NCI-H748 treated with DMSO at 0.1 percent for 48 hours (cell line): ENCODE measurements at places on chromosomes 13 and 19.

- DNase-seq: no peak
Measured at GRCh38 chr19:28632371-28633080, 580.4 kb downstream of the UQCRFS1 start.

DNA sequence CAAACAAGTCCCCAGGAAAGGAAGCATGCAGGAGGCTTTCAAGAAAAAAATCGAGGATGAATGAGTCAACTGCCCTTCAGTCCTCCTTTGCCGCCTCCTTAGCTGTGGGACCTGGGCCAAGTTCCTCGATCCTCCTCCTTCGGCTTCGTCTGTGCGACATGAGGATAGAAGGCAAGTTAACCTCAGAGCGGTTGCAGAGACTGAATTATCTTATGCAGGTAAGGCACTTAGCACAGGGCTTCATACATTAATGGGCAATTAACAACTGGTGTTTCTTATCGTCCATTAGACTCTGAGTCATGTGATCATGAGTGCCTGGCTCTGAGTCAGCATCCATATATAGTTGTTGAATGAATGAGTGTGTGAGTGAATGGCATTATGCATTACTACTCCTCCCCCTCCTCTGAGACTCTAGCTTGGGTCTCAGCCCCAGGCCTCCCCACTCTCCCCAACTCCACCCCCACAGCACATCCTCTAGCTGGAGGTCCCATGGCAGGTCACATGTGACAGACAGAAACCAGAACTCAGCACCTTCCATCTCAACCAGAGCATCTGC lies 1.6 kb upstream of the TTC9B start:
- DNase-seq: peak; percentile 8

GRCh38 chr13:51978796-51979556 lies 32.3 kb downstream of the ATP7B start:
- no peak for DNase-seq

DNA sequence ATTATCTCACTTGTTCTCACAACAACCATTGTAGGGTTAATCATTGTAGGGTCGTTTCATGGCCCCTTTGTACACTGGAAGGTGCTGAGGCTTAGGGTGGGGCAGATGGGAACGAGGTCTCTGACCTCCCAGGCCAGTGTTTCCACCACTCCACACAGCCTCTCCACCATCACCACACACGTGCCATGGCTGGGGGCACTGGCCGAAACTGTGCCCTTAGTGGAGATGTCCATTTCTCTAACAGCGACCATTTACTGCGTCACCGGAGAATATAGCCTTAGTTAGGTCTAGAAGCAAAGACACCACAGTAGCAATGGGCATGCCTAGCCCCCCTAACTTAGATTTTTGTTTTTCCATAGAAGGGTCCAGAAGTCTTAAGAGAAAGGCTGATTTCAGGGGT lies 36.5 kb downstream of the COL4A1 start:
- no peak for DNase-seq

DNA sequence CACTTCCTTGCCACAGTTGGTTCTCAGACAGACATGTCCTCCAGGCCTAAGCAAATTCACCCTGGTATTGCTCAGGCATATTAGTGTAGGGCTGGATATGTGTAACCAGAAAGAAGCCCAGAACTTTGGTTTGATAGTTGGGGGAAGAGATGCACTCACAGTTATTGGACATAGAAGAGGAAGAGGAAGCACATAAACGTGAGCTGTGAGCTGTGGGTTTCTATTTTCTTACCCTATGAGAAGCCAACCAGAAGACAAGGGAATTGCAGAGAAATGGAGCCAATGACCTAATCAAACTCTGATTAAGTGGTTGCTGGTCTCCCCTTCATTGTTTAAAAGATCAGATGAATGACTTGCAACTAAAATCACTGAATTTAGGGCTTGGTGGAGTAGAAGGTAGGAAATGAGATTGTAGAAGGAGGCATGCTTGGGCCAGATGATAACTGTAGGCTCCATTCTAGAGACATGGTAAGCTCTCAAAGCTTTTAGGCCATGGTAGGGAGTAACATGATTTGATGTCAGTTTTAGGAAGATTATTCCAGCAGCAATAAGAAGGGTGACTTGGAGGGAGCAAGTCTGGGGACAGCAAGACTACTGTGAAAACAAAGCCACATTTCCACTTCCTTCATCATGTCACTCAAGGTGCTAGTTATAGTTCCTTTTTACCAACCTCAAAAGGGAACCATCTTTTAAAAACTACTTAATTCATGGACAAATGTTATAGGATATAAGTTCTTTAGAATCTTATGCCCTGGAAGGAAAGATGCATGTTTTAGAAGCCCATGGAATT lies 24.1 kb upstream of the WDFY2 start:
- DNase-seq: no peak

DNA sequence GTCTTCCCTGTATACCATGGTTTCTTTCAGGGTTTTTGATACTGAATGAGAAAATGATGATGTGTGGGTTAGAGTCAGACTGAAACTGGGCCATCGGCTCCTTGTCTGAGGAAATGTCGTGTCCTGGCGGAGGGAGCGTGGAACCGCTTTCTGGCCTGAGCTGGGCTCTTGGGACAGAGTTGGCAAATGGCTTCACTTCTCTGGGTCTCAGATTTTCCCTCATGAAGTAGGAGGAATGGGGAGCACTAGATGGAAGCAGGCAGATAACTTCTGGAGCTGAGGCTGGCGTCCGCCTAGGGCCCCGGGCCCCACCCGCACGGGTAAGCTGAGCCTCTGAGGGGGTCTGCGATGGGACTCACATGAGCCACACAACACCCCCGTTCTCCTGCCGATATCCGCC lies 133.3 kb upstream of the WASF3 start:
- DNase-seq: no peak

DNA sequence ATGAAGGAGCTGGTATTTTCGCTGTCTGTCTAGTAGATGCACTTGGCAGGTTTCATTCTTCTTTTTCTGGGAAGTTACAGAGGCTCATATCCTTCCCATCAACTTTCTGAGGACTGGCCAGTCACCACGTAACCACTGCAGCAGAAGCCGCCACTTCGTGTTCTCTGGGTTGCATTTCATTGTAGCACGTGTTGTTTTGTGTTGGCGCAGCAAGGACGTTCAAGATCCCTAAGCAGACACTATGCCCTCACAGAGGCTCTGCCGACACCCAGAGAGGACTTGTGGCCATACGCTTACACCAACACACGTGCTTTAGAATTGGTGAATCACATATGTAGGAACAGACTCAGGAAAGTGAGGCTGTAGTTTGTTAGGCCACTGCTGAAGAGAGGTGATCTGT lies 42.2 kb upstream of the TEX29 start:
- no peak for DNase-seq

DNA sequence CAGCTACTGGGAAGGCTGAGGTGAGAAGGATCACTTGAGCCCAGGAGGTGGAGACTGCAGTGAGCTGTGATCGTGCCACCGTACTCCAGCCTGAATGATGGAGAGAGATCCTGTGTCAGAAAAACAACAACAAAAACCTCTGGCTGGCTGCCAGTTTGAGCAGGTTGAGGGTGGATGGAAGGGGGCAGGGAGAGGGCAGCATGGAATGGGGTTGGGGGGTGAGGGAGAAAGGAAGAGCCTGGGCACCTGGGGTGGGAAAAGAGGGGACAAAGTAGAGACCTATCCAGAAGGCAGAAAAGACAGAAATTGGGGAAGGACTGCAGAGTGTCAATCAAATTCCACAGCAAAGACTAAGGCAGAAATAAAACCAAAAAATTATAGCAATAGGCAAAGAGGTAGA lies 4.7 kb downstream of the SLC1A5 start:
- DNase-seq: peak; percentile 46

DNA sequence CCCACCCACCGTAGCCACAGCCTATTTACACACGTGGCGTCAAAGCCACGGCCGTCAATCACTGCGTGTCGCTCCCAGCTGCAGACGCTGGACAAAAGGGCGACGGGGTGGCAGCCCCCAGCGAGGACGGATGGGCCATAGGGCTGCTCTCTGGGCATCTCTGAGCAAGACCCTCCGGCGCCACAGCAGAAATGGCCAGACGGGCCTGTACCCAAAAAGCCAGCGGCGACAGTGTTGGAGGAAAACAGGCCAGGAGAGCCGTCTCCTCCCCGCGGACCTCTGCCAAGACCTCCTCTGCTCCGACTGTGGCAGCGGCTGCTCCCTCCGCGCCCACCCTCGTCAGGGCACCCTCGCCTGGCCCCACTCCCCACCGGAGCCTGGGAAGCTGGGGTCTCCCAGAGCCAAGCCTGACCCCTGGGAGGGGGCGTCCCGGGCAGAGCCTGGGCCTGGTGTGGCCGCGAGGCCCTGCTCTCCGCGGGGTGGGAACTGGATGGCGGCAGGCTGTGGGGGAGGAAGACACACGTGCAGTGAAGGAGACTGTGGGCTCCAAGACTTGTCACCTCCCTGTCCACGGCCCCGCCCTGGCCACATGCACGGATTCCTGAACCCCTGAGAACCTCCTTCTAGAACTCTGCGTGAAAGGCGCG lies 2.7 kb downstream of the C2CD4C start:
- no peak for DNase-seq

- peak; percentile 65 for DNase-seq
Measured at GRCh38 chr13:65937251-65937650, 1292.9 kb downstream of the PCDH9 start.

GRCh38 chr13:83692800-83693199 lies 189.5 kb downstream of the SLITRK1 start:
- no peak for DNase-seq

GRCh38 chr13:76331943-76332712 lies 554.1 kb downstream of the KCTD12 start:
- no peak for DNase-seq

DNA sequence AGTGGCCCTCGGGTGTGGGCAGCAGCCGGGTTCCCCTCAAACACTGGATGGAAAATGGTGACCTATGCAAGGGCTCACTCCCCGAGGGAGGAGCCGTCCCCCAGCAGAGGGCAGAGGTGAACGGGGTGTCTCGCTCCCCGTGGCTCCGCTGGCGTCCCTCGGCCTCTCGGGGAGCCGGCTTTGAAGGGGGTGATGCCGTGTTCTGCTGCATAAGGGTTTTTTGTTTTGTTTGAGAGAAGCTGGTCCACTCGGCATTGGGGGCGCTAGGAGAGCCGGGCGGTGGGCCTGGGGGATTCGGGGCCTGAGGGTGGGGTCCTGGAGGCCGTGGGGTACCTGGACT lies 4.0 kb downstream of the EFNA2 start:
- DNase-seq: no peak

DNA sequence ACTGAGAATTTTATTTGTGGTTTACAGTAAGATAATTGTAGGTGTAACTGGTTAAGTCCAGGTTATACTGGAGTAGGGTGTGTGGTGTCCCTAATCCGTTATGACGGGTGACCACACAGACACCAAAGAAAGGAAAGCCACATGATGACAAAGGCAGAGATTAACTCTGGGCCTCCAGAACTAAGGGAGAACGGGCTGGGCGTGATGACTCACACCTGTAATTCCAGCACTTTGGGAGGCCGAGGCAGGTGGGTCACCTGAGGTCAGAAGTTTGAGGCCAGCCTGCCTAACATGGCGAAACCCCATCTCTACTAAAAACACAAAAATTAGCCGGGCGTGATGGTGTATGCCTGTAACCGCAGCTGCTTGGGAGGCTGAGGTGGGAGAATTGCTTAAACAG lies 10.2 kb upstream of the FUT2 start:
- DNase-seq: no peak

DNA sequence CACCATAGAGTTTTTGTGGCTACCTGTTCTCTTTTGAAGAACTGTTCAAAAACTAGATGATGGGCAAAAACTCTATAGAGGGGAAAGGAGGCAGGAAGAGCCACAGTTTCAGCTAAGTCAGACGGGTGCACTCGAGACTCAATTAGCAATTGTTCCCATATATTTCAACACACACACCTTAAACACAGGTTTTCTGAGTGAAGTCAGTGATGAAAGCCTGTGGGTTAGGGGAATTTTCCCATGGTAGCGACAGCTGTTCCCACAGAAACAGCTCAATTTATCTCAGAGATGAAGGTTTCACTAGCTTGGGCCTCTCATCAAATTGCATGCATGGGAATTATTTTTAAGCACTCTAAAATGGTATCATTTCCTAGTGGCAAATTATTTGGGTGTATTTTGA lies 143.4 kb downstream of the ZIC5 start:
- no peak for DNase-seq

GRCh38 chr13:110329258-110329657 lies 22.2 kb downstream of the COL4A2 start:
- DNase-seq: no peak

- no peak for DNase-seq
Measured at GRCh38 chr13:34867590-34867989, 74.5 kb upstream of the NBEA start.

GRCh38 chr13:99955747-99956472 lies 15.7 kb downstream of the ZIC5 start:
- DNase-seq: no peak

DNA sequence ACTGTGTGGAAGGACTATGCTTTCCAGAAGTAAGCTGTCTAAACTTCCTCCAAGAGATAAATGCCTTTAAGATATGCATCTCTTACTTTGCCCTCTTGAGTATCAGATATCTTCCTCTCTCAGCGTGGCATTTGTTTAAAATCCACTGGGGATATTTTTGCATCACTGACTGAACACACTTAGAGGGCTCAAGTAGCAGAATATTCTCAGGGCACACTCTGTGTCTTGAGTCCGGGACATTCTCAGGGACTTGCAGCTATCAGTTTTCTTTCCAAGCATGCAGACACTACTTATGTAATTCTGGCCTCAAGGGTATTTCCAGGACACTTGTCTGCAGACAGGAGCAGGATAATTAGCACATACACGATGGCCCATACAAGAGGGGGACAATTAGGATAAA lies 84.7 kb downstream of the ERCC5 start:
- no peak for DNase-seq

DNA sequence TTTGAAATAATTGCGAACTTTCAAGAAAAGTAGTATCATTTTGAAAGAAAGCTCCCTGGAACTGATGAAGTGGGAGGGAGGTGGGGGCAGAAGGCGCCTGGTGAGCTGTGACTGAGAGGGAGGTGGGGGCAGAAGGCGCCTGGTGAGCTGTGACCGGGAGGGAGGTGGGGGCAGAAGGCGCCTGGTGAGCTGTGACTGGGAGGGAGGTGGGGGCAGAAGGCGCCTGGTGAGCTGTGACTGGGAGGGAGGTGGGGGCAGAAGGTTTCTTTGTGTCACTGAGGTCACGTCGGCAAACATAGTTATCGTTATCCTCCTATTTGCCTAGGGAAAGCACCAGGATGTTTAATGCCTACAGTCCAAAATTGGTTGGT lies 24.2 kb downstream of the C2CD4C start:
- DNase-seq: no peak

- DNase-seq: no peak
Measured at GRCh38 chr19:14577885-14578427, 4.9 kb upstream of the CLEC17A start.

DNA sequence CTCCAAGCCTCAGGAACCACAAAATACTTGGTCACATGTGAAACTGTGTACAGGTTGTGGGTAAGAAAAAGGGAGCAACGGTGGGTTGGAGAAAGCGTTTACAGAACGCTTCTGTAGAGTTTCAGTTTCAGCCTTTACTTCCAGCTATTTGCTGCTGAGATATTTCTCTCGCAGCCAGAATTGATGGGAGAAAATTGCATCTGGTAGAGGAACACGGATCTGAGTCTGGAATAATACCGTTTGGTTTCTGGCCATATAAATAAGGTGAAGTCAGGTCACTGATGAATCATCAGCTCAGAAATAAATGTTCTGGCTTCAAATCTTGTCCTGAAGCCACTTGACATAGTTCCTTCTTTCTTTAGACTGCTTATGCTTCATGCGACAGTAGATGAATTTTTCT lies 20.3 kb upstream of the RFC3 start:
- DNase-seq: no peak
